ENCODE measurements at places on chromosomes 3 and 15.

GRCh38 chr15:50355619-50355905 lies 564 bp upstream of the GABPB1 start:
- DNase-seq: no peak

- DNase-seq: no peak
These were observed 28.0 kb upstream of the ARNT2 start for GRCh38 chr15:80375968-80376891.

GRCh38 chr3:149968216-149968615 lies 2.5 kb downstream of the PFN2 start:
- no peak for DNase-seq

DNA sequence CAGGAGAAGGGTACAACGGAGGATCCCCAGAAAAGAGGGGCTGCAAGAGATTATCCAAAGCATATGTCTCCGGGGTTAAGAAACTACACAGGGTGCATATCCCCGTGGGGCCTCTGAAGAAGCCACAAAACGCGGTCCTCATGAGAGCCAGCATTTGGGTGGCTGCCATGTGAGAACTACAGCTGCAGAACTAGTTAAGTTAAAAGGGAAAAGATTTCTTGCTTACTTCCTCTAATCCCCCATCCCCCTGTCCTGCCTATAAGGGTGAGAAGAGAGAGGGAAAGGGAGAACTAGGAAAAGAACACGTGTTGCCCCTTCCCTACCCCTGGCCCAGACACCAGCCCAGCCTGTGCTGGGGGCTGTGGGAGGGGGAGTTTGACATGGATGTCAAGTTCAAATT lies 70.4 kb upstream of the PCSK6 start:
- DNase-seq: no peak

GRCh38 chr15:58604455-58604923 lies 145.0 kb downstream of the ADAM10 start:
- DNase-seq: no peak

DNA sequence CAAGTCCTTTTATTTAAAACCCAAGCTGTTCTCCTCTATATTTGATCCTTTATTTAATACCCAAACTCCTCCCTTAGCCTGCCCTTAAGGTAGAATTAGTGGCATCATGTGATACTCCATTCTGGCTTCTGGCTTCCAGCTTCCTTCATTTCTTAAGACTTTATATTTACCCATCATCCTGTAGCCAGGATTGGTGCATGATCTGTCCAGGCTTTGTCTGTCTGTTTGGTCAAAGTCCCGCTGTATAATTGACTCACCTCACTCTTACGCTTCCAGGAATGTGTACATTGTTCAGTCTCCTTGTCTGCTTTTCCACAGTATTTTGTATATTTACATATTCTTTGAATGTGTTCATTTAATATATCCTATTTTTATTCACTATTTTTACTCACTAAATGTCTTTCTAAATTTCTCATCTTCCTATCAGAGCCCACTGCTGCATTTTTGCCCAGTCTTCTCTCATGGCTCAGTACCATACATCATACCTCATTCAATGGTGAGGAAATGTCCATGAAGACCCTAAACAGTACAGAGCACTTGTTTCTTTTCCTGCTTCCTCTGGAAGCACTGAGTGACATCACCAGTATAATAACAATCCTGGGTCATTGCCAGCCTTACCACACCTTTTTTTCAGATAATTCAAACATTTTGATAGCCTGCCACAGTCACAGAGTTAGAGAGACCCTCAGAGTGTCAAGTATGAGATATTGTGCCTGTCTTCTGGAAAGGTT lies 31.5 kb downstream of the TMEM108 start:
- DNase-seq: no peak

DNA sequence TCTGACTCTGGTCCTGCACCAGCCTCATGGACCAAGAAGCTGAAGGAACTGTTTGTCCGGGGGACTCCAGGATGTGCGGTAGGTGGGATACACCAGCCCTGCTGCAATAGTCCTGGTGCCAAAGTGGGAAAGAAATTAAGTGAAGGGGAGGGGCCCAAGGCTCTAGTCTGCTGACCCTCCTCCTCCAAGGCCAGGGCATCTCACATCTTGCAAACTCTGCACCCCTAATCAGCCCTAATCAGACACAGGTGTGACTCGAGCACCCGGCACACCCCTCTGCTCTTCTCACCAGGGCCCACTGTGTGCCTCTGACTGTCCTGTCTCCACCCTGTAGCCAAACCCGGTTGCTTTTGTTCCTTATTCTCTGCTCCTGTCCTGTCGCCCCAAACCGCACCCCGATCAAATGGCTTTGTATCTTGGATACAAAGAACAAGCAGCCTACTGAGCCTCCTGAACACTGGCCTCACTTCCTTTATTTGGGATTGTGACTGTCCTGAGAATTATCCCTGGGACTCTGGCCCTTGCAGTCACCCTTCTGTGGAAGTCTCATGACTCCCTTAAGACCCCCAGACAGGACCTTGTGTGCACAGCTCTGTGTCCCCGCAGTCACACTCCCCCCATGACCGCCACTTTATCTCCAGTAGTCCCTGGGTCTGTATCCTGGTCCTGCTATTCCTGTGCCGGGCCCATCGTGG lies 26.7 kb upstream of the SLC41A3 start:
- no peak for DNase-seq

DNA sequence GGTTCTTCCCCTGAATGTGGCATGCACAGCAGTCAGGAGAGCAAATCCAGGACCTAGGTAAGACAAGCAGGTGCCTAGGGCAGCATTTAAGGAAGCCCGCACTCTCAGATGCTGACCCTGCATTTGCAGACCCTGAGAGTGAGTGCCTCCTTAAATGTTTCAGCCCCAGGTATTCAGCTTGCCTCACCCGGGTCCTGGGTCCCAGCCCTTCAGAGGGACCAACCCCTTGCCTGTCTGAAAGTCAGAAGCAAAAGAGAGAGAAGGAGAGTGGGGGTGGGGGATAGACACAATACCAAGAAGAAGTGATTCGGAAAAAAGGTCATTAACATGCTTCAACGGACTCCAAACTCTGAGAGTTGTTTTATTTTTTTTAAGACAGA lies 75.0 kb downstream of the MEGF11 start:
- no peak for DNase-seq

DNA sequence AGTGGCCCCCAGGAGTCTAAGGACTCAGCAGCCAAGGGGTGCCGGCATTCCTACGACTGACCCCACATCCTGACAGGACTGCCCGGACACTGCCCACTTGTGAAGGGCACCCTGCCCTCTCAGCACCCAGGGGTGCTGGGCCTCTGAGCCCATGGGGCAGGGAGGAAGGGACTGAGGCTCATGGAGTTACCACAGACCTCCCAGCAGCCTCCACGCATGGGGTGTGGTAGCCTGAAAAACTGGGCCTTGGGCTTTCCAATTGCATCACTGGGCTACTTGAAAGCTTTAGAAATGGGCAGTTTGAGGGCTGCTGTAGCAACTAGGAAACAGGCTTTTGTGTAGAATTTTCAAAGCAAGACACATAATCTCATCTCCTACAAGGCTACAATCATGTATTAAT lies 13.2 kb downstream of the TKT start:
- DNase-seq: no peak

- no peak for DNase-seq
These were observed 341.4 kb downstream of the CNTN3 start for GRCh38 chr3:74273091-74273490.

DNA sequence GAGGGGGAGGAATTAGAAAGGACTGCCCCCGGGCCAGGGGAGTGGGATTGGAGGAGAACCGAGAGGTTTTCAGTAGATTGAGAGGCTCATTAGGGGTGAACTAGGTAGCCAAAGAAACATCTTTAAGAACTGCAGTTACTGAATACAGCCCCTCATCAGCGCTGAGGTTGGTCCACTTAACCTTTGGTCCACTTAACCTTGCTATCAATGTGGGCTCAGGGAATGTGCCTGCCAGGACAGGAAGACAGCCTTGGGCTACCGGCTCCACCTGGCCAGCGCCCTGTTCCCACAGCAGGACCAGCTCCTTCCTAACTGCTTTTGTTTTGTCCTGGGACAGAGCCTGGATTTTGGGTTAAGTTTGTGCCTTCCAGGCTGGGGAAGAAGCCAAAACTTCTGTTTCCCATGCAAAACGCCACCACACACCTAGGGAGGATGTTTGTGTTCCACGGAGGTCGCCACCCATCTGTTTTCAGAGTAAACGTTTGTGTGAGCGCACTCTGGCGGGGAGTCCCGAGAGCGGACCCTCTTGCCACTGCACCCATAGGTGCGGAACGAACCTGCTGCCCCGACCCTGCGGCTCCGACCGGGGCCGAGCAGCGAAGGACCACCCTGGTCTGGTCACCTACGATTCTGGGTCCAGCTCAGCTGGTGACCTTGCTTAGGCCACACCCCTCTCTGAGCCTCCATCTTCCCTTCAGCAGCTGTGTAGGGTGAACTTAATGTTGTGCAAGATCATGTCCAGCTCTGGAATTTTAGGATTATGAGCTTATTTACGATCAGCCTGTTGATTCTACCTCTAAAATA lies 107.4 kb downstream of the VGLL4 start:
- no peak for DNase-seq

DNA sequence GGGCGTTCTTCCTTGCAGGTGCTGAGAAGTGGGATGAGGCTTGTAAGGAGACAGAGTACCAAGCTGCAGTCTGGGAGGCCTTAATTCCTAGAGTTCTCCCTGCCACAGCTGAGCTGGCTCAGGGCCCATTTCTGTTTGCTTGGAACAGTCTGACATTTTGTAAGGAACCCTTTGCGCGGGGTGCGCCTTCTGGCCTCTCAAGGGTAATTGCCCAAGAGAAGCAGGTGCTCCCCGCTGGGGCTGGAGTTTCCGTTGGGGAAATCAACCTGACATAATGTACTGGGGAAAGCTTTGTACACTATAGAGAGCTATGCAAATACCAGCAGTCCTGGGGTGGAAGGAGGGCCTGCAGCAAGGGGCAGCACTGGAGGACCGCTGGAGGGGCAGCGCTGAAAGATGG lies 83.6 kb downstream of the HMG20A start:
- DNase-seq: no peak

DNA sequence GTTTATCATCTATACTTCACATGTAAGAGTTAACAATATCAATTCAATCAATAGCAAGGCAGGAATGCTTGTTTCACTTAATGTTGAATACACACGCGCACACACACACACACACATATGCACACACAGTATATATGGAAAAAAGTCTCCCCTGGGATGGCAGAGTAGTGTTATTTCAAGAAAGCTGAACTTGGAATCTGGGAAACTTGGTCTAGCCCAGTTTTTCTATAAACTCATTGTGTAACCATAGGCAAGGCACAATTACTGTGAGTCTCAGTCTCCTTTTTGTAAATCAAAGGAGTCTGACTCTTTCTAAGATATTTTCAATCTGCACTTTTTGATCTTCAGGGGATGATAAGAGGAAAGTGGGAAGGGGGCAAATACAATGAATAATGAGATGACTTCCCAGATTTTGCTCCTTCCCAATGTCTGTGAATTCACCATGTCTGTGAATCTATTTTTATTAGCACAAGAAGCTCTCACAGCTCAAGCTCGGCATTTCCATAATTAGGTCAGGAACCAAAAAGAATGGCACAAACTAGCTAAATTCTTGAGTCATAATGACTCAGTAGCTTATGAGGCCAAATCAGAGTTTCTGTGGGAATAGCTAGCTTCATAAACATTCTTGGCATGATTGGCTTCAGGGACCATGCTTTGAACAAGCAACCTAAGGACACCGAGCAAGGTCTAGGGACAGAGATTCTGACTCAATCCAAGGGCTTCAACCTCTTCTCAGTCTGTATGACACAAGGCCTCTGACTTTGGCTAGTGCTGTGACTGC lies 227.4 kb upstream of the DCBLD2 start:
- peak; percentile 98 for DNase-seq

DNA sequence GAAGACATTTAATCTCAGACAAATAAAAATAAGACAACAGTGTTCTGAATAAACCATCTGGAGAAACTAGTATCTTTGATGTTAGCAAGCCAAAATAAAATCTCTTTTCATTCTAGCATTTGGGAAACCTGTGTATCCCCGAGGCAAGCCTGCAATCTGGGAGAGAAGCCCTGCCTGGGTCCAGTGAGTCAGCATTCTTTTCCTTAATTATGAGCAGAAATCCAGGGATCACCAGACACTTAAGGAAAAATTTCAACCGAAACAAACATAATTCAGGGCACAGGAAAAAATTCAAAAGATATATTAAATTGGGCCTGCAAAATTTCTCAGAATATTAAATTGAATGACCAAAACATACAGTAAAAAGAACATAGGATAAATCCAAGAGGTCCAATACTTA lies 4.2 kb downstream of the NCBP2 start:
- no peak for DNase-seq

DNA sequence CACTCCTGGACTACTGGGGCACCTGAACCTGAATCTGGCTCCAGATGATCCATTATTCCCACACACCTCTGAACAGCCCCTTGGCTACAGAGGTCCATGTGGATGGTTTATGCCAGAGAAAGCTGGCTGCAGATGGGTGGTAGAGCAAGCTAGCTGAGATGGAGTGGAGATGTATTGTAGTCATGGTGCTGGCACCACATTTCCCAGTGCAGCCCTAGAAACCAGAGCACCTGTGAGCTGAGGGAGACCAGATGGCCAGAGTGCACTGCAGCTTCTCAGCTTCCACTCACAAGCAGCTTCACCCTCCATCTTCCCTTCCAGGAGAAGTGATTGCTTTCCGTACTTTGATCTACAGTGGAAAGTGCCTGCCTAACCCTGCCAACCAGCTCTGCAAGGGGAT lies 29.9 kb downstream of the RBP1 start:
- no peak for DNase-seq

DNA sequence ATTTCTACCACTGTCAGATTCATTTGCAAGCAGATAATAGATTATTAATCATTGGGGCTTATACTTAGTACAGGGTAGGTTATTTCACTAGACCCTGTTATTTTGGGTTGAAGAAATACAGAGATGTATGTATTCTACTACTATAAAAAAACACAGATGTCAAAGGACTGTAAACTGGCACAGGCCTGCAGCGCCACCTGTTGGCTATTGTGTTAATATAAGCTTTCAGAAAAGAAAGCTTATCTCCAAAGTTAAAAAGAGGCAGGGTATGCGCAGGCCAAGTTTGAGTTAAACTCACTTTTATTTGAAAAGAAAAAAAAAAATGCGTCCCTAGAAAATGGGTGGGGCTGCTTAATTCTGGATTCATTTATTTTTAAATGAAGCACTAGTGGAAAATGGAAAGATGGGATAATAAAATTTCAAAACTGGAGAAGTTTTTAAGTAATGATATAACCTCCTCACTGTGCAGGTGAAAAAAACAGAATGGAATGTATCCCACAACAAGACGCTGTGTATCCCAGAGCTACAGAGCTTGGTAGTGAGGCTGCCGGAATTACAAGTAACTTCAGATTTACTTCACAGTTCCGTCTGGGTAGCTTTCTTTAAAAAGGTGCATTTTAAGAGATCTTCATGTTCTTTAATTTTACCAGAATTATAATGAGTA lies 407.2 kb upstream of the TGFBR2 start:
- no peak for DNase-seq

DNA sequence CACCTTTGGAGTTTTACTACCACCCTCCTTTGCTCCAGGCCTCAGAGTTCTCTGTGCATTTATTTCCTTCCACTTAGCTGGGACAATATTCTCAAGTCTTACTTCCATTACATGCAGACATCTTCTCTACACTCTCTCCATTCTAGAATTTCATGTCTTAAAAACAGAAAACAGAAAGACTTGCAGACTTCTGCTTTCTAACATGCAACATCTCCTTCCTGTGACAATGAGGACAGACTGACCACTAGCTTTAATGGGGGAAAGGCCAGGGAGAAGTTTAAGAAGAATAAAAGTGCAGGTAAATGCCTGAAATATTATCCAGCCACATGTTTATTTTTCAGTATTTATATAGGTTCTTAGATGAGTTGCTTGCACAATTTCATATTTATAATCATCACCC lies 17.1 kb upstream of the CSTA start:
- no peak for DNase-seq
